T-helper 2 cell treated with Interferon-gamma antibody and Interleukin-4, amounts not matched to agents 100 ng/mL and 5 ng/mL, for 36 hours (primary cell): ENCODE measurements at places on chromosomes 12 and 14. TPM values are rescaled to one million over a fixed set of nuclear protein-coding genes. Genes with fewer than 3 reads are reported as not detected.

Gene LIN52
- total RNA-seq: 14.7 and 15.6 TPM in 2 replicates

Gene SLC6A15
- total RNA-seq: 0.05 TPM in 1 of 2 replicates, not detected in the other

Gene TMEM117
- total RNA-seq: 0.52 and 0.75 TPM in 2 replicates

Gene GRIP1
- total RNA-seq: not detected in 2 replicates

Gene HRK
- total RNA-seq: not detected in 2 replicates
